ENCODE measurements at places on chromosomes 12 and 14.

DNA sequence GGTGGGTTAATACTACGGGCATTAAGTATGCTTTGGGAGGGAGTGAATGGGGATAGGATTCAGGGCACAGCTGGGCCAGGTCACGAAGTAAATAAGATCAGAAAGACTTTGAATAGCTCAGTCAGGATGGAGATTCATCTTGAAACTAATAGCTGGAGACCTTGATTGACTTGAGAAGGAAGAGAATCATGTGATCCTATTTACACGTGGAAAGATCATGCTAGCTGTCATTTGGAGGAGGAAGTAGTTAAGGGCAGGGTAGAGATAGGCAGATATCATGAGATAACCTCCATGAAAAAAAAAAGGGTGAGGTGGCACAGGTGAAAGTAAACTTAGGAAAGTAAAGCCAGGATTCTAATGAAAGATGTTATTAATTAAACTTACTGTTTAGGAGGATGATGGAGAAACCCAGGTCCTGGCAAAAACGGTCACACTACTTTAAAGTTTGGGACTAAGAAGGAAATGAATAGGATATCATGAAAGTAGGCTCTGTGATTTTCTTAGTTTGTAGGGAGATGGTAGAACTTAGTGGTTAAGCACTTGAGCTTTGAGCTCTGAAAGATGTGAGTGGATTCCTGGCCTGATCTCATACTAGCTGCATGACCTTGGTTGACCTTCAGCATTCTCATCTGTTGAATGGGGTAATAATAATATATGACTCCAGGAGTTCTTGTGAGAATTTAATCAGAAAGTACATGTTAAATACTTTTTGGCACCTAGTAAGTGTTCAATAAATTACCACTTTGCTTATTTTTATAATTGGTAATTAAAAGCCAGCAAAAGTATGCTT lies 439.0 kb downstream of the NRXN3 start:
- DNase-seq, result no peak

DNA sequence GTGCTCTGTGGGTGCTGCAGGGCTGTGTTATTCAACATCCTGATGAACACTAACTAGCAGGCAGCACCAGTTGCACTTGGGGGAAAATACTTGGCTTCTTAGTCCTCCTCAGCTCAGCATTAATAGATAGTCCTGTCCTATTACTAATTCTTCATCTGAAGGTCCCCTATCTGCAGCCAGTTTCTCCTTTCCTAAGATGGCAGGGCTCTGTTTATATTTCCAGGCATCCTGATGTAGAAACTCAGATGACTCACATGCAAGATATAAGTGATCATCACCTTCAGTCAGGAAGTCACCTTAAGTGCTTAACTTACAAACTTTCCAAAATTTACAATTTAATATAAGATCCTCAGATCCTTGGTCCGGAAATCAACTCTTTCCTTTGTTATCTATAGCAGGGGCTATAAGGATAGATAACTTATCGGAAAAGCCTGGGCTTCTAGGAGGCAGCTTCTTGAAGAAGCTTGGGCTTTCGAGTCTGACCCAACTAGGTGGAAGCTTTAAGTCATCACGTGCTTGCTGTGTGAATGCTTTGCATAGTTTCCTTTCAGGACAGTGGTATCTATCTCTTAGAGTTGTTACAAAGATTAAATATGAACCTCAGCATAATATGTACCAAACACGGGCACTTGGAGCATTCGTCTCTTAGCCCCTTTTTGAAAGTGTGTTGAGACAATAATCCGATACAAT lies 181.0 kb upstream of the GRIP1 start:
- DNase-seq, result no peak

- no peak for DNase-seq
Measured at GRCh38 chr12:26473291-26473690, 277.9 kb downstream of the SSPN start.

DNA sequence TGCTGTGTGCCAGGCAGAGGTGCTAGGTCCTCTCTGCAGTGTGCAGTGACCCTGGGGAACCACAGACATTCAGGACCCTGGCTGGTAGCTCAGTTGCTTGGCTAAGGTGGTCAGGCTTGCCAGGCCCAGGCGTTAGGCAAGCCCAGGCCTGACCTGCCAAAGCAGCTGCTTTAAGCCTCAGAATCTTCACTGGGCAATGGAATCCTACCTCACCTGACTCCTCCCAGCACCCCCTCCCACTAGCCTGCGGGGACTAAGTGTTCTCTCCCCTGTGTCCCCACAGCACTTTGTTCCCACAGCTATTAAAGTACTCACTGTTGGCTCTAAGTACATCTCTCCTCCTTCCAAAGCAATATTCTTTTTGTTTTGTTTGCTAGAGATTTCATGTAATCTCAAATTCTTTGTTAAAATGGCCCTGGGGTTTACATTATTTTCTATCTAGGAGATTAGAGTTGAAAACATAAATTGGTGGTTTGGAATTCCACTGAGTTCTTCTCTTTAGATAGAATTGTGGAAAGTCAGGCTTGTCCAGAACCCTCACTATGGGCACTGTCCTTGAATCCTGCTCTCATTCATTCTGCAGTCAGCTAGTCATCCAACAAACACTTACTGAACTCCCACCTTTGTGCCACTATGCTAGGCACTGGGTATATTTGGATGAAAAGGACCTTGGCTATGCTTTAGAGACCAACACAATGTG lies 44.4 kb downstream of the DGLUCY start:
- no peak for DNase-seq

DNA sequence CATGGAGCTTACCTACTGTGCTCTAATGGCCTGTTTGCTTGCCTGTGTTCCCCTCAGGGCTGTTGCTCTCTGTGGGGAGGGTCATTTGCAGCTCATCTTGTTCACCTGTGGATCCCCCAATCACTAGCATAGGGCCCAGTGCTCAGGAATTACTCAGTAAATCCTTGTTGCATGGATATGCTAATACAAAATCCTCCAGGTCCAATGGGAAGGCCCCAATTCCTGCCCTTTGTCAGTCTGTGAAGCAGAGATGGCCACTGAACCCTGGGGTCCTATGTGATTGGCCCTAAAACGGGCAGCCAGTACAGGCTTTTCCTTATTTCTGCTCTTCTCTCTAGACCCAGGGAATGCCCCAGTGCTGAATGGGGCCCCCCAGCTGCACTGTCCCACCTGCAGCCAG lies 44.1 kb downstream of the FOS start:
- DNase-seq, result no peak

GRCh38 chr14:71592361-71592760 lies 339.9 kb upstream of the RGS6 start:
- no peak for DNase-seq

GRCh38 chr14:83153081-83153480 lies 1619.4 kb upstream of the SEL1L start:
- no peak for DNase-seq

GRCh38 chr12:95590775-95591174 lies 39.5 kb upstream of the USP44 start:
- DNase-seq, result no peak

DNA sequence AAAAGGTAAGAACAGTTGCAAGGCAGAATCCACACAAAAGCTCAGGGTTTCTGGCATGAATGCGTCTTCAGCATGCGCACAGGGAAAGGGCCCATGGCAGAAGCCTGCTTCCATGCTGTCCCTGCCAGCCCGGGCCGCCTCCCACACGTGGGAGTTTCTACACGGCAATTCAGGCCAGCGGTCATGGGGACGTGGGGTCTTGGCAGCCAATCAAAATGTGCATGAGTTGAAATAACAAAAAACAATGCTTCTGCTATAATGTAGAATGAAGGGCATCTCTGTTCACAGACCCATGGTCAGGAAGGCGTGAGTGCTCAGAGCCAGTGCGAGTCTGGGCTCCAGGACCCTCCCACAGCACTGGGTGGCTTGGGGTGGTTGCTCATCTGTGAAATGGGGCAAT lies 28.6 kb downstream of the AMN start:
- no peak for DNase-seq

DNA sequence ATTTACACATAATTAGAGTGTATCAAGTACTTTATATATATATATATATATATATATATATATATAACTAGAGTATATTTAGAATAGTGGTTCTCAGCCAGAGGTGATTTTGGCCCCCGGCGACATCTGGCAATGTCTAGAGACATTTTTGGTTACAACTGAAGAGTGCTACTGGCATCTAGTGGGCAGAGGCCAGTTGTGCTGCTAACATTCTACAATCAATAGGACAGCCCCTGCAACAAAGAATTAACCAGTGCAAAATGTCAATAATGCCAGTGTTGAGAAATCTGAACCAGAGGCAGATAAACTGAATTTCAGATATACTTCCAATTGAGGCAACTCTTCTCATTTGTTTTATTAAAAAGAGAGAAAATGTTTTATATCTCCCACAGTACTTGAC lies 8.9 kb downstream of the GTF2A1 start:
- DNase-seq, result no peak

DNA sequence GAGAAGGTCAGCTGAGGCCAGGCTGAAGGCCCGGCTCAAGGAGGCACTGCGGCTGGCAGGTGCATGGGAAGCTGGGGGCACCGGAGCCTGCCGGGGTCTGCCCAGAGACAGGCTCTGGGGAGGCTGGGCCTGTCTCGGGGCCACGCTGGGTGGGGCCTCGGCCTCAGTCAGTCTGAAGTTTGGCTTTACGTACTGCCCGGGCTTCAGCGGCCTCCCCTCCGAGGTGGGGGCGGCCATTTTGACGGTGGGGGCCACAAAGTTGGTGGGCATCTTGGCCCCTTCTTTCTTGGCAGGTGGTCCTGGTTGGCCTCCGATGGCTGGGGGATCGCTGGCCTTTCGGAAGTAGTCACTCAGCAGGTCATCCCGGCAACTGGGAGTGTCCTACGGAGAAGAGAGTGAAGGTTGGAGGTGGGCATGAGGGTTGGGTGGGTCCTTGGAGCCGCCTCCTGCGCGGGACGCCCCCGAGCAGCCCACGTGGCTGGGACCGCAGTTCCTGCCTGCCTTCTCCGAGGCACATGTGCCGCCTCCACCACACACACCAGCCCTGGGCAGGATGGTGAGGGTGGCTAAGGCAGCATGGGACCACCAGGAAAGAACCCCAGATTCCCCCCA lies 28.9 kb upstream of the GPR68 start:
- DNase-seq, result no peak

DNA sequence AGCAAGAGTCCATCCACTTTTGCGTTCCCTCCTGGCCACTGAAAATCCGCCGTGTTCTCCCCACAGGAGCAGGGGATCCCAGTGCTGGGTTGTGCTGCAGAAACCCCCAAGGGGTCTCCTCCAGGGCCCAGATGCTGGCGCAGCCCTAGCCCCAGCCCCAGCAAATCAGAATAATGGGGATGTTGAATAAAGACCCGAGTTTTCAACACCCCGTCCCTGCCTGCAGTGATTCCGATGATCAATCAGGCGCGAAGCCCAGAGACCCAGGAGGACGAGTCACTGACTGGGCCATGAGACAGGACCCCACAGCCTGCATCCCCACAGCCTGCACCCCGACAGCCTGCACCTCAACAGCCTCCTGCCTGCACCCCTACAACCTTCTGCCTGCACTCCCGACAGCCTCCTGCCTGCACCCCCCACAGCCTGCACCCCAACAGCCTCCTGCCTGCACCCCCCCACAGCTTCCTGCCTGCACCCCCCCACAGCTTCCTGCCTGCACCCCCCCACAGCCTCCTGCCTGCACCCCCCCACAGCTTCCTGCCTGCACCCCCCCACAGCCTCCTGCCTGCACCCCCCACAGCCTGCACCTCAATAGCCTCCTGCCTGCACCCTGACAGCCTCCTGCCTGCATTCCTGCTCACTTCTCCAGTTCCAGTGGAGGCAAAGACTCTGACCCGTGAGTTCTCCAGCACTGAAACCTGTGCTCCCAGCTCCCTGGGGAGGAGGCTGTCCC lies 37.2 kb downstream of the TNFAIP2 start:
- no peak for DNase-seq

DNA sequence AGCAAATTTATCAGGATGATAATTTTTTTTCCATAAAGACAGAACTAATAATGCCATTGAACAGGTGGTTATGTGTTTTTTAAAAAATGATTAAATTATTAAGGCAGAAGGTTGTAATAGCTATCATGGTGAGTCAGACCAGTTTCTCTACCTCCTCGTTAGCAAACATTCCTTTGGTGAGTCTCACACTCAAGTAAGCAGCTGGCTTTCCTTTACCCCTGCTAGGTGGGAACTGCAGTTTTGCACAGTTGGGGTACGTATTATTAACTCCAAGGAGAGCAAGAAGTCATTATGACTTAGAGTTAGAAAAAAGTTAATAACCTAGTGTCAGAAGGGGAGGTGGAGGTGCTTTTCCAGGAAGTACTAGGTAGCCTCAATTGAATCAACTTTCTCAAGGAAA lies 165.3 kb downstream of the SNAPC1 start:
- no peak for DNase-seq

DNA sequence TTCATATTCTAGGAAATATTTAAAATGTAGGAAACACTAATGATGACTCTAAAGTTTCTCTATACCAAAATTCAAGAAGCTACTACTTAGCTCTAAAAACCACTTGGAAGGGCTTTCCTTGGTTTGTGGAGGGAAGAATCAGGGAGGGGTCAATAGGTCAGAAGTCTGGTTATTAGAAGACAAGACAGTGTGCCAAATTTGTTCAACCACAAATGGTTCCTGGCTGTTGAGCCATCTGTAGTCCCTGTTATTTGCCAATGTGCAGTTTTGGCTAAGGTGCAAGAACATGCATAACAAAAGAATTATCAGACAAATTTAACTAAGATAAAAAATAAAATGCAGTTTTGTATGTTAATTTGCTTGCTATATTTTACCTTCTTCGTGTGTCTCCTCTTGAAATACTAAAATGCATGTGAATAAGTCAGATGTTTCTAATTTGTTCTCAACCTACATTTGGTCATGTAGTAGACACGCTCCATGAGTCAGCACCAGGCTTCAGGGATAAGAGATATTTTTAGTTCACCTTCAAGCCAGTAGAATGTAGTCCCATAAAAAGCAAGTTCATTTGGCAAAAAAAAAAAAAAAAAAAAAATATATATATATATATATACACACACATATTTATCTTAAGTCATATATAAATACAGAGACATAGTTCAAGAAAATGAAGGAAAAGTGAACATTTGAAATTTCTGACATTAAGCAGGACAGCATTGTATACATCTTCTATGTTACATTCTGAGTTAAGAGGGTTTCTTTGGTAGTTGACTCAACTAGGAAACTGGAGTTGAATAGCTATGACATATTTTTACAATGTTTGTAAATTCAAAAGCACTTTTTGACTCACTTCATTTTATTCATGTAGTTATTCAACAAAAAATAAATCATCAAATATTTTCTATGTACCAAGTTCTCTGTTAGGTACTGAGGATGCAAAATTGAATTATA lies 123.3 kb downstream of the KCNC2 start:
- no peak for DNase-seq

GRCh38 chr14:71190770-71191374 lies 283.6 kb downstream of the PCNX1 start:
- DNase-seq, result no peak

GRCh38 chr12:39138268-39138667 lies 232.9 kb upstream of the CPNE8 start:
- no peak for DNase-seq

GRCh38 chr12:2282318-2282717 lies 229.5 kb downstream of the CACNA1C start:
- DNase-seq, result no peak

DNA sequence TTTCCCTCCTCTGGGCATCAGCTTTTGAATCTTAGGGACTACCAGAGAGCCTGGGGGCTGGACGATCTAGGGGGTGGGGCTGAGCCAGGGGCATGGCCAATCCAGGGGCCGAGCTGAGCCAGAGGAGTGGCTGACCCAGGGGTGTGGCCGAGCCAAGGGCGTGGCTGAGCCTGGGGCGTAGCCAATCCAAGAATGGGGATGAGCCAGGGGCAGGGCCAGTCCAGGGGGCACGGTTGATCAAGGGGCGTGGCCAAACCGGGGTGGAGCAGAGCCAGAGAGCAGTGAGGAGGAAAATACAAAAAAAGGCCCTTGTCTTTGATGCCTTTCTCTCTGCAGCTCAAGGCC lies 219.3 kb upstream of the NOS1 start:
- DNase-seq, result peak; percentile 67

- peak; percentile 91 for DNase-seq
Measured at GRCh38 chr14:100645196-100645981, 58.2 kb upstream of the BEGAIN start.

All from femur (tissue), 1 donor.